ENCODE measurements at places on chromosomes 3 and 15. TPM values are rescaled to one million over a fixed set of nuclear protein-coding genes. Genes with fewer than 3 reads are reported as not detected.

Gene WDR49
- total RNA-seq = not detected

Gene DGKG
- 0.97 TPM for total RNA-seq

Gene DIPK2A
- total RNA-seq = 23.2 TPM

Gene GALNT15
- total RNA-seq = 1.3 TPM

Gene WDR93
- total RNA-seq = 0.05 TPM
